ENCODE measurements at places on chromosomes 12 and 14.

GRCh38 chr14:101604228-101604934, 43.1 kb downstream of the DIO3 start:
- DNase-seq = no peak

- DNase-seq = peak; percentile 67
Observed at GRCh38 chr14:23351681-23352505, 794 bp downstream of the SLC22A17 start.

DNA sequence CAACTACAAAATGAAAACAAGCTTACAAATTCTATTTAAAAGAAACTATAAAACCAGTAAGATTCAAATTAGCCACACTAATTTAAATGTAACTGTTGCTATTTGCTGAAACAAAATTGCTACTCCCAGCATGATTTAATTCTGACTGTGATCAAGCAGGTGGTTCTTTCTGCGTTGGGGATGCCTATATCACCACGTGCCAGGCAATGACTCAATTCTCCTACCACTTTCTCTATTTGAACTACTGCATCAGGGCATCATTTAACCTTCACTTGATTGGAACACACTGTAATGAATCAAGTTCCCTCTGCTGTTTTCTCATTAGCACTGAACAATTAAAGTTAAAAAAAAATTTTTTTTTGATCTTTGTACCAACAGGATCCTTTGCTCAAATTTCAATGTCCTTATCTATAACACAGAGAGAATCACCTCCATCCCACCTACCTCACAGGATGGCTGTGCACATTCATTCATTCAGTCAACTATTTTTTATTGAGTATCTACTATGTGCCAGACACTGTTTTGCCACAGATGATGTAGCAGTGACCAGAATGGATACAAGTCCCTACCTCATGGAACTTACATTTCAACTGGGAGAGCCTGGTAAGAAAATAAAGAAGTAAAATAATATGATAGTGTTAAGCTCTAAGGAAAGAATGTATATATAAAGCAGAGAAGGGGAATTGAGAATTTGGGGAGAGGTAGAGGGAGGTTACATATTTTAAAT, 8.0 kb upstream of the ACTN1 start:
- DNase-seq = no peak

- no peak for DNase-seq
Observed at GRCh38 chr12:50546441-50547318, 41.9 kb downstream of the DIP2B start.

GRCh38 chr12:979349-979748, 11.7 kb upstream of the ERC1 start:
- DNase-seq = no peak

- peak; percentile 23 for DNase-seq
Observed at GRCh38 chr14:85315733-85316290, 214.1 kb upstream of the FLRT2 start.

DNA sequence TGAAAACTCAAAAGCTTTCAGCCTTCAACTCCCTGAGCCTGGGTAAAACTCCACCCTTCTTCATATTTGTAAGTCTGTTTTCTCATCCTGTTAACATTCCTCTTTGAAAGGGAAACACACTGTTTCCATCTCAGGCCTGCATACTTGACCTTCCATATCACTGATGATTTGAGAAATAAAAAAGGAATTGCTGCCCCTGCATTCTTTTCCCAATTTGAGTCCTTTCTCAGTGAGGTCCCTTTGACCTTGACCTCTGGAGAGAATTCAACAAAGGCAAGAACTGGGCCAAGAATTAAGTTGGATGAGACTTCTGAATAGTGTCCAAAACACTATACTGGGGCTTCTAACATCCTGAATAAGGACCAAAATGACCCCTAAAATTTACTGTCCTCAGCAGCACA, 108.0 kb downstream of the AEBP2 start:
- DNase-seq = no peak

GRCh38 chr14:35250319-35250718, 41.9 kb upstream of the PSMA6 start:
- DNase-seq = no peak

DNA sequence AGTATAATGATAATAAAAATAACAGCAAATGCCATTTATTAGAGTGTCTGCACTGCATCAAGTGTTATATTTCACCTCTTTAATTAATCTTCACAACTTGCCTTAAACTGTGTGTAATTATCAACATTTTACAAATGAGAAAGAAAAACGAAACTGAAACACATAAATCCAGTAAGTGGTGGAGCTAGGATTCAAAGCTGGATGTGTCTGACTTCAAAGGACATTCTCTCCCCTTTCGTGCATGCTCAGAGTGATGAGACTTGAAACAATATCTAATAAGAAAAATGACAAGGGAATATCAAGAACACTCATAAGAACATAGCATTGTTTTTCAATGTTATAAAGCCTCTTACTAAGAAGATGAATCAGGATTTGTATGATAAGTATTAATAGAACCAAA, 78.8 kb downstream of the DUSP6 start:
- no peak for DNase-seq

DNA sequence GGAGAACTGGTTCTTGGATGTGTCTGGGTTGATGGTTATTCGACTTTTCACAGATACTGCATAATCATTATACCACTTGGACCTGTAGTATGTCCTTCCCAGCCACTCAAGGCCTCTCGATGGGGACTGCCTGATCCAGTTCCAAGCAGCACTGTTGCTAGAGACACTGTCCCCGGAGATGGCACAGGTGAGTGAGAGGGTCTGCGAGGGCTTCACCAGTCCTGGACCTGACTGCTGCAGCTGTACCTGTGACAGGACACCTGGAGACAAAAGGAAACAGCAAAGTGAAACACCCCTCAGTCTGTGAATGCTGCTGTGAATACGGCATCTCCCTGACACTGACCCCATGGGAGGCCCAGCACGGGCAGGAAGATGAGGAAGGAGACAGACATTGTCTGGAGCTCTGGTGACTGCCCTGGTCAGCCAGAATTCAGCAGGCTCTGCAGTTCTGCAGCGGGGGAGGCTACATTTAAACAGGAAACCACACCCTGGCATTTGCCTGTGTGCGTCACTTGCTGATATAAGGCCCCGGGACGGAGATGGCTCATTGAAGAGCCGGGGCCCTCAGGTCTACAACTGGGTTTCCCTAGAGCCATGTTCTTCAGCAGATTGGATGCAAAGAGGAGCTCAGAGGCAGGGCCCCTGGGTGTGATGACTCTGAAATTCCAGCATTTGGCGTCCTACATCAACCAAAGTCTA, 413.6 kb downstream of the TMEM121 start:
- DNase-seq = no peak

DNA sequence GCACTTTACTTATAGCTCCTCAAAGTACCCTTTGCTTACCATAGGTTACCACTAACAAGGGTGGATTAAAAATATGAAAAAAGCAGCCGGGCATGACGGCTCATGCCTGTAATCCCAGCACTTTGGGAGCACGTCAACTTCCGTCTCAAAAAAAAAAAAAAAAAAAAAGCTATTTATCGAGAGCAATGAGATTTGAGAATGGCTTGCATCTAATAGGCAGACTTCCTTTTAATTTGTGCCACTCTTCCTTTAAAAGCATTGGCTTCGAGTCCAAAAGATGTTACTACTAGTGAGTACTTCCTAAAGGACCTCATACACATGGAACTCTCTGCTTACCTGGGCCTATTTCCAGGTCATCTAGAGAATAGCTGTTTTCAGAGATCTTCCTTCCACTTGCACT, 38.5 kb upstream of the CERS5 start:
- DNase-seq = no peak

DNA sequence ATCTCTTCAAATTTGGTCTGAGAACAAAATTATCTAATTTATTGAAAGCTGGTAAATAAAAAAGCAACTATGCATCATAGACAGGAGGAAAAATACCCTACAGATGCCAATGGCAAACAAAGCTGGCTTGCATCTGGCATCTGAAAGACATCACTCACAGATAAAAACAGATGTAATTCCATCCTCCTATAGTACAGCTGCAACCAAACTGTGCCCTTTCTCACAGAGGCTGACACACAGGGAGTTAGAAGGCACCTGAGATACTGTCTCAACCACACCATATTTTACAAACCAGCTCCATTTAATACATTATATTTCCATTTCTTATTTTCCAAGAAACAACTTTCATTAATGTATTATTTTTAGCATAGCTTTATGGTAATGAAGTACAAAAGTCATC, 39.4 kb downstream of the DUSP16 start:
- DNase-seq = no peak

GRCh38 chr14:48580692-48581091, 905.3 kb upstream of the MDGA2 start:
- DNase-seq = peak; percentile 24

- no peak for DNase-seq
Observed at GRCh38 chr14:50270932-50271331, 39.6 kb upstream of the SOS2 start.

- no peak for DNase-seq
Observed at GRCh38 chr14:89681086-89682018, 264.3 kb upstream of the FOXN3 start.

- DNase-seq = no peak
Observed at GRCh38 chr14:90040411-90040810, 21.4 kb upstream of the KCNK13 start.

GRCh38 chr14:79037593-79037992, 867.4 kb downstream of the NRXN3 start:
- DNase-seq = no peak

GRCh38 chr14:63295231-63295685, 23.5 kb downstream of the GPHB5 start:
- no peak for DNase-seq

DNA sequence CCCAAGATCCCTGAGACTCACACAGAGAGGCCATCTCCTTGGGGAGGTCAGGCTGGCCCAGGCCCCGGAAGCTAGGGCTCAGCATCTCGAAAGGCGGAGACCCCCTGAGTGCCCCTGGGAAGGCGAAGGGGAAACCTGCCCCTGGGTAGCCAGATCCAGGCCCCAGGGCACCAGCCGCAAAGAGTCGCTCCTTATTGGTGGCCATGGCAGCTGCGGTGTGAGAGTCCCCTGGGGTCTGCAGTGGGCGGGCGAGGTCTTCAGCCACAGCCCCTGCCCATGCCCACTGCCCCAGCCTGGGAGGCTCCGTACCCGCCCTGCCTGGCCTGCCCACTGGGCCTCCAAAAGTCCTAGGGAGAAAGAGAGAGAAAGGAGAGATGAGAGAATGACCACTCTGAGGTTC, 4.7 kb downstream of the RARG start:
- DNase-seq = no peak

DNA sequence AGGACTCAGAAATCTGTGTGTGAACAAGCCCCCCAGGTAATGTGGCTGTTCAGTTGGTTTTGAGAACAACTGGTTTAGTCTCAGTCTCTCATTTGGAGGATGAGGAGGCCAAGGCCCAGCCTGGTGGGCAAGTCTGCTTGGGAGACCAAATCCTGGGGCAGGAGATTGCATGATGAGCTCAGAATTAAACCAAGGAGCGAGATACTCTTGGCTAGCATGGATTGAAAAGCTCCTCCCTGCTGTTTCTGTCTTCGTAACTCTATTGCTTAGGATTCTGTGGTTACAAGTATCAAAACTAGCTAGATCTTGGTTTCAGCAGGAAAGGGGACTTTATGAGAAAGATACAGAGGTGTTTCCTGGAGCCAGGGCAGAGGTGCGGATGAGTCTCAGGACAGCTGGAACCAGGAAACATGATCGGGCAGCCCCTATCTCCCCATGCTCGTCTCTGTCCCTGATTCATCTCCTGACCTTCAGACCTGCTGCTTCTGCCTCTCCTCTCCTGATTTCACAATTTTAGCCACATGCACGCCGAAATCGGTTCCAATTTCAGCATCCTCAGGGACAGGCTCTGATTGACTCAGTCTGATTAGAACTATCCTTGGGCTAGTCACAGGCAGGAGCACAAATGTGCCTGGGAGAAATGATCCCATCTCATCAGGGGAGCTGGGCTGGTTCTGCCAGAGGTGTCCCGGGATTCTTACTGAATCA, 40.2 kb upstream of the RIN3 start:
- DNase-seq = no peak

GRCh38 chr12:104682790-104683279, 226.1 kb downstream of the CHST11 start:
- no peak for DNase-seq

DNA sequence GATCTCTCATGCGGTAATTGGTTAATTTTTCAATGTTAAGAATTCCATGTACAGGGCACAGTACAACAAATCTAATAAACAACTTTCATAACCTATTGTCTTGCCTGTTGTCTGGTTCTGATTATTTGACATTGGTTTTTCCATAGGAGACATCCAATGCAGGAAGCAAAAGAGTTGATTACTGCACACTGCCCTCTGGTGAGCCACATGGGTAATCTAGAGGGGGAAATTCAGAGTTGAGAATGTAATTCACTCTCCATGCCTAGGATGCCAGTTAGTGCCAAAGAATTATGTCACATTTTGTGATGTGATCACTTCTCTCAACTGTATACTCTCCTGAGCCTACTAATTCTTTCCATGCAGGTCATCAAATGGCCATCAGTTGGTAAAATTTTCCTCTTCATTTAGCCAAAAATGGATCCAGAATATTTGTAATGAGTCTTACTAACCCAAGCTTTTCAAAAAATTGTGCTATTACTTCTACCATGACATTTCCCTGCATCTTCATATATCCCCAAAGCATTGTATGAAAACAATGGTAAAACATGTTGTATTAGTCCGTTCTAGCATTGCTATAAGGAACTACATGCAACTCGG, 17.7 kb upstream of the CCDC91 start:
- peak; percentile 66 for DNase-seq

- no peak for DNase-seq
Observed at GRCh38 chr14:88470542-88471440, 84.0 kb downstream of the PTPN21 start.

DNA sequence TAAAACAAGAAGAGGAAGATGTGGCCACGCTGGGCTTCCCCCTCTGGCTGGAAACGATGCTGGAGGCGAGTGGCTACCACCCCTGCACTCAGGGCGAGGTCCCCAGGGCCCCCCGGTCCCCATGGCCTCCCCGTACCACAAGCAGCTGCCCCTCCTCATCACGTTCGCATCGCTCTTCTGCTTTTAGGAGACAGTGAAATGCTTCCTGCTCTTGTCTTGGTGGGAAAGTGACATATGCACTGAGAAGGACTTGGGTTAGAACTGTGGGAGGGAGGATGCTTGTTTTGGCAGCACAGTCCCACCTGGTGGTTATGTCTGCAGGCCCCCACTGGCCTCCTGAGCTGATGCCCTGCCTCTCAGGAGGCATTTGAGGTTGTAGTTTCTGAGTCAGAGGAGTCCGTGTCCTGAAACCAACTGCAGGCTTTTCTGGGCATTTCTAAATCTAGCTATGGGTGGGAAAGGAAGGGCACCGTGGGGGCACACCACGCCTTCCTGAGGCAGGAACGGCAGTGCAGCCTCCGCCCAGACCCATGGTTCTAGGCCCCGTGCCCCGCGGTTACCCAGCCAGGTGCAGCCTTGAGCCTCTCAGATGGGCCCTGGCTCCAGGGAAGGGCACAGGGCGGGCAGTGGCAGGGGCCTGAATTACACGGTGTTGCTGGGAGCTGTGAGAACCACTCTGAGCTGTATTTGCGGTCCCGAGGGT, 139.3 kb downstream of the ADGRD1 start:
- DNase-seq = no peak

- no peak for DNase-seq
Observed at GRCh38 chr14:53193193-53193592, 40.1 kb upstream of the DDHD1 start.
